Activated T-cell treated with anti-CD3 and anti-CD28 coated beads, Interleukin-2, amount 50 U/mL, for 24 hours (primary cell): ENCODE measurements at places on chromosomes 12 and 14.
A peak's percentile ranks its signal among the peaks of the same experiment; 100 is the strongest.

GRCh38 chr12:93261505-93262094, 116.1 kb upstream of the NUDT4 start:
- no peaks in the 10 kb centered on the region for H3K4me1 ChIP-seq
- H3K27ac ChIP-seq: no peak overlapping the region
- H3K27me3 ChIP-seq: peaks cover 4% of the 10 kb centered on the region

- peaks cover 18% of the 10 kb centered on the region for H3K4me1 ChIP-seq
- no peaks in the 10 kb centered on the region for H3K36me3 ChIP-seq
- peaks cover 5% of the 10 kb centered on the region for H3K27me3 ChIP-seq
- H3K27ac ChIP-seq: no peak overlapping the region
These were observed 335.1 kb downstream of the DUSP6 start for GRCh38 chr12:89016970-89017778.

- H3K4me3 ChIP-seq: no peak overlapping the region
- no peak for DNase-seq
- H3K4me1 ChIP-seq: no peaks in the 10 kb centered on the region
- no peaks in the 10 kb centered on the region for H3K27me3 ChIP-seq
- H3K36me3 ChIP-seq: no peaks in the 10 kb centered on the region
These were observed 19.4 kb downstream of the SERPINA1 start for GRCh38 chr14:94368956-94369355.

- no peaks in the 10 kb centered on the region for H3K27me3 ChIP-seq
- no peak overlapping the region for H3K27ac ChIP-seq
- DNase-seq: no peak
- no peaks in the 10 kb centered on the region for H3K4me1 ChIP-seq
These were observed 14.9 kb upstream of the SLC6A12 start for GRCh38 chr12:228846-229200.

DNA sequence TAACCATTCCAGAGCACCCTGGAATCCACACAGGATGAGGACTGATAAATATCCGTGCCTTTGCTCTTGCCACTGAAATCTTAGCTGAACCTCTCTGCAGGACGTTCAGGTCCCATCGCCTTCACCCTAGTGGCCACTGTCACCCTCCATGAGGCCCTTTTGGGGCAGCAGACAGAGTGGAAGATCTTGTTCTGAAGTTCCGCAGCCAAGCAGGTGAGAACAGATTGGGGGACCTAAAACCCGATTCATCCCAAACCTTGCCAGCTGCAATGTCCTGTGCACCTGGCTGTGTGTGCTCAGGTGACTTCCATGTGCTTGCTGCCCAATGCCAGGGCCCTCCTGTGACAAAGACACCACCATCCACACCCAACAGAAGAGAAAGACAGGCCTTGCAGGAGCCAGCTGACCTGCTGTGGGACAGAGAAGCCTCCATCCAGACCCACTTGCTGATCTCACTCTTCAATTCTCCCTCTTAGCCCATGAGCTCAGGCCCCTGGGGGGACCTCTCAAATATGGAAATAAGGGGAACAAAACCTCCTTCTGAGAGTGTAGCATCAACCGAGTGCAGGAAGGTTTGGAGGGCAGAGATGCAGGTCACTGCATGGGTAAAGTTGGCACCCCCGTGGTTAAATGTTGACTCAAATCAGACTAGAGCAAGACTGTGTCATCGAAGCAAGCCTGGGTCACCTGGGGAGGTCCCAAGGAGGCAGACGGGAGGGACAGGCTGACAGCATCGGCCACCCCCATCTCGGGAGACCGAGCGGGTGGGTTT, 308.7 kb upstream of the DIO3 start:
- peaks cover 31% of the 10 kb centered on the region for H3K27me3 ChIP-seq
- DNase-seq: no peak
- no peak overlapping the region for H3K27ac ChIP-seq
- H3K36me3 ChIP-seq: no peaks in the 10 kb centered on the region
- no peak overlapping the region for H3K4me3 ChIP-seq
- peaks cover 5% of the 10 kb centered on the region for H3K4me1 ChIP-seq

DNA sequence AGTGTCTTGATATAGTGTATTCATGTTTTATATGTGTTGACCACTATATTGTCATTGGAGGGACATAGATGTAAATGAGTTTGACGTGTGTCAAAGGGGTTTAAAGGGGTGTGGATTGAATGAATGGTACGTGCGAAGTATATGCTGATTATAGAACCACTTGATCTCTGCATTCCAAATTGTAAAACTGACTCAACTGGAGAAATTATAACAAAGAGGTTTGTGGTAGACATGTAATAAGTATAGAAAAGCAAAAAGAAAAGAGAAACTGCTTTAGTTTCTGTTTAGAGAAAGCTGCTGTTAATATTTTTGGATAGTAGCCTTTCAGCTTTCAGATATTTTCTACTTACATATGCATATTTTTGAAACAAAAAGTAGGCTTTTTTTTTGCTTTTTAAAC, 8.9 kb upstream of the MYRFL start:
- H3K27me3 ChIP-seq: no peaks in the 10 kb centered on the region
- no peak for DNase-seq
- no peak overlapping the region for H3K27ac ChIP-seq
- no peak overlapping the region for H3K4me3 ChIP-seq
- H3K4me1 ChIP-seq: no peaks in the 10 kb centered on the region

DNA sequence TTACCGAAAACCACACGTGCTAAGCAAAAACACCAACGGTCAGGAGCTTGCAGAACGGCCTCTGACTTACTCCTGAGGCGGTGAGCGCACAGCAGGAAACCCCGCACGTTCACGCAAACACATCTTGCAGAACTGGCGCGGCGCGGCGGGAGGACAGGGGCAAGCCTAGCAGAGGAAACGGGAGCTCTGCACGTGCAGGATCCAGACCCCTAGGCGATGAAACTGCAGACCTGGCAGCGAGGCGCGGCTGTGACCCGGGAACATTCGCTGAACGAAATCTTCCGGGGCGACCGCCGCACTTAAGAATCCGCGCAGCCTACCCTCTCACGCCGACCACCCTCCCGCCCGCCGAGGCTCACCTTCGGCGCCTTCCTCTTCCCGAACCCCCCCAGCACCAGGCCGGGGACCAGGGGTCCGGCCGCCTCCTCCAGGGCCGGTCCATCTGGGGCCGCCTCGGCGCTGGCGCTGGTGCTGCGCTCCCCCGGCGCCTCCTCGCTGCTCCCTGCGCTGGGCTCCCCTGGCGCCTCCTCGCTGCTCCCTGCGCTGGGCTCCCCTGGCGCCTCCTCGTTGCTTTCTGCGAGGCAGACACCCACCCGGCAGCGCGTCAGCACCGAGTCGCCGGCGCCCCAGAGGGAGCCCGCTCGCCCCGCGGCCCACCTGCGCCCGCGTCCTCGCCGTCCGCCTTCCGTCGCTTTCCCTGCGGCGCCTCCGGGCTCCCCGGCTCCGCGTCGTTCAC, 615 bp downstream of the DDX51 start:
- H3K4me3 ChIP-seq: peak overlapping the region; percentile 84
- peak overlapping the region; percentile 66 for H3K27ac ChIP-seq
- H3K27me3 ChIP-seq: no peaks in the 10 kb centered on the region
- H3K36me3 ChIP-seq: peaks cover 76% of the 10 kb centered on the region
- H3K4me1 ChIP-seq: peaks cover 34% of the 10 kb centered on the region
- DNase-seq: no peak

GRCh38 chr12:87827638-87828264, 201.4 kb downstream of the C12orf50 start:
- H3K27ac ChIP-seq: no peak overlapping the region
- no peaks in the 10 kb centered on the region for H3K36me3 ChIP-seq
- no peaks in the 10 kb centered on the region for H3K4me1 ChIP-seq
- no peak overlapping the region for H3K4me3 ChIP-seq
- no peaks in the 10 kb centered on the region for H3K27me3 ChIP-seq

DNA sequence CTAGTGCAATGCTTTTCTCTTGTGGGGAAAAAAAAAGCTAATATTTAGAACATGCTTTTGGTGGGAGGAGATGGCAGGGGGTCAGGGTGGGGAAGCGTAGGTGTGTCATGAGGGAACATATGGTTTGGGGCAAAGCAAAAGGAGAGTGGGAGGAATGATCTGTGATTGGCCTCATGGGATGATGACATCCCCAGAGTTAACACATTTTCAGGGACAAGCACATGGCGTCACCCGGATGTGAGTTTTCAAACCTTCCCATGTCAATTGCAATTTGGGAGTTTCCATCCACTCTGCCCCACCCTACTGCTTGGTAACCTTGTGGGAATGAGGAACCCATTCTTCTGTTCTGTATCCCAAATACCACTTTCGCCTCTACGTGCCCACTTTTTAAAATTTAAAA, 164.2 kb downstream of the SSPN start:
- H3K4me1 ChIP-seq: no peaks in the 10 kb centered on the region
- DNase-seq: no peak
- H3K36me3 ChIP-seq: peaks cover 4% of the 10 kb centered on the region
- no peaks in the 10 kb centered on the region for H3K27me3 ChIP-seq
- no peak overlapping the region for H3K4me3 ChIP-seq
- no peak overlapping the region for H3K27ac ChIP-seq

GRCh38 chr14:92704821-92705220, 43.6 kb downstream of the LGMN start:
- no peak for DNase-seq
- no peak overlapping the region for H3K4me3 ChIP-seq
- no peak overlapping the region for H3K27ac ChIP-seq
- peaks cover 2% of the 10 kb centered on the region for H3K4me1 ChIP-seq
- H3K36me3 ChIP-seq: peaks cover 5% of the 10 kb centered on the region

DNA sequence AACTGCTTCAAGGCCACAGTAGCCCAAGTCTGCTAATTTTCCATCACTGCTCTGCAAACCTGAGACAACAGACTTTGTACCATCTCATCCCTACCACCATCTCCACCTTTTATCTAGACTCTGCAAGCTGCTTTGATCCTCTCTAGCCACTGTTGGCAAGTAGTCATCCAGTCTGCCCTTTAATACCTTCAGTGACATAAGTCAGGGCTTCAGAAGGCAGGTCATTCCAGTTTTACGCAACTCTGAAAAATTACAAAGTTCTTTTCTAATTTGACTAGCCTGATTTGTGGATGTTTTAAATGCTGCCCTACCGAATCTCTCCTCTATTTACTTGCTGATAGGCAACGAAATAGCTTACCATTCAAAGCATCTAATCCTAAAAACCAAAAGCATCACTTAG, 2.8 kb downstream of the FERMT2 start:
- H3K27me3 ChIP-seq: peaks cover 64% of the 10 kb centered on the region
- no peak overlapping the region for H3K4me3 ChIP-seq
- no peaks in the 10 kb centered on the region for H3K36me3 ChIP-seq
- H3K27ac ChIP-seq: no peak overlapping the region

GRCh38 chr14:89330236-89331002, 86.6 kb downstream of the FOXN3 start:
- no peak overlapping the region for H3K27ac ChIP-seq
- peaks cover 59% of the 10 kb centered on the region for H3K4me1 ChIP-seq
- no peaks in the 10 kb centered on the region for H3K27me3 ChIP-seq

GRCh38 chr12:53060721-53061276, 10.9 kb downstream of the TNS2 start:
- peaks cover under 1% of the 10 kb centered on the region for H3K4me1 ChIP-seq
- H3K27me3 ChIP-seq: no peaks in the 10 kb centered on the region
- no peak for DNase-seq
- no peak overlapping the region for H3K4me3 ChIP-seq
- peaks cover 25% of the 10 kb centered on the region for H3K36me3 ChIP-seq
- H3K27ac ChIP-seq: no peak overlapping the region
